Fibroblast of mammary gland (primary cell): ENCODE measurements at places on chromosomes 1 and 21.

GRCh38 chr1:230157420-230158390, 90.7 kb downstream of the GALNT2 start:
- no peak for DNase-seq

DNA sequence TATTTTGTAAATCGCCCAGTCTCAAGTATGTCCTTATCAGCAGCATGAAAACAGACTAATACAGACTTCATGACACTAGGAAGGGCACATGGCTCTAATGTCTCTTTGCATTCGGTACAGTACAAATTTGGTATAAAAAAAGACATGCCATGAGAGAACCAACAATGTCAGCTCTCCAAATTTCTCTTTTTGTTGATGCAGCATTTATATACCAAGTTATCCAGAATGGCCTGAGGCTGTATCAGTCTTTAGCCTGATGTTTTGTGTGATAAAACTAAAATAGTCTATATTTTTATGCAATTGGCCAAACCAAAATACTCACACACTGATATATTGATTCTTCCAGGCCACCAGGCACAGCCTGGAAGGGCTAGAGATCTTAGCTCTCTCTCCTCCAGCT, 124.3 kb upstream of the SAMSN1 start:
- no peak for DNase-seq

DNA sequence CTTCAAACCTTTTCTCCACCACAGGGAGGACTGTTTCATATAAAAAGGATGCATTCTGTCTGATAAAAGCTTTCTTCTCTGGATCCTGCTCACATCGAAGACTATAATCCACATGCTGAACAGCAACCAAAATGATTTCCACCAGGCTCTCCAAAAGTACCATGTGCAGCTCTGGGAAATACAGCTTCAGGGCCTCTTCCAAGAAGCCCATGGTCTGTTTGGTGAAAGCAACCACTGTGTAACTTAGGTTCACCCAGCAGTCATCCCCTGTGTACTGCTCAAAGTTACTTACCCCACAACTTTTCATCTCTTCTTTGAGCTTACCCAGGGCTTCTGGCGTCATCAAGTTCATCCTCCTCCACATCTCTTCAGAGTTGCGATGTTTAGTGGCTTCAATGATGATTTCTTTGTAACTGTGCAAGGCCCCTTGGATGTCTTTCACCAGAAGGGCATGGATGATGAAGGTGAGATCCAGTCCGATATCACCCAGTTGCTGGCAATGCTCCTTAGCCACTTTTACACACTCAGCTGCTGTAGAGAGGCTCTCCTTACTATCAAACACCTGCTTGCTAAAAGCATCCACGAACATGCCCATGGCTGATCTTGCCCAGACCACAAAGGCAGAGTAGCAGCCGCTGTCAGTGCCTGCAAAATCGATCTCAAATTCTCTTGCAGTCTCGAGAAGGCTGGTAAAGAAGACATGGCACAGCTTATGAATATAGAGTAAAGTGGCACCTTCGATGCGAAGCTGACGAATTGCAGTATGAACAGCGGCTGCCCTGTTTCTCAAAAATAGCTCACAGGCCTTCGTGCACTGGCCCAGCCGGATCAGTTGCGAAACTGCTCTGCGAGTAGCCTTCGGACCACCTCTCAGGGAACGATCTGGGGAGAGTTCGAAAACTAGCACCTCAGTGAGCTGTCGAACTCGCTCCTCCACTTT, 1.7 kb downstream of the EXOC8 start:
- no peak for DNase-seq

DNA sequence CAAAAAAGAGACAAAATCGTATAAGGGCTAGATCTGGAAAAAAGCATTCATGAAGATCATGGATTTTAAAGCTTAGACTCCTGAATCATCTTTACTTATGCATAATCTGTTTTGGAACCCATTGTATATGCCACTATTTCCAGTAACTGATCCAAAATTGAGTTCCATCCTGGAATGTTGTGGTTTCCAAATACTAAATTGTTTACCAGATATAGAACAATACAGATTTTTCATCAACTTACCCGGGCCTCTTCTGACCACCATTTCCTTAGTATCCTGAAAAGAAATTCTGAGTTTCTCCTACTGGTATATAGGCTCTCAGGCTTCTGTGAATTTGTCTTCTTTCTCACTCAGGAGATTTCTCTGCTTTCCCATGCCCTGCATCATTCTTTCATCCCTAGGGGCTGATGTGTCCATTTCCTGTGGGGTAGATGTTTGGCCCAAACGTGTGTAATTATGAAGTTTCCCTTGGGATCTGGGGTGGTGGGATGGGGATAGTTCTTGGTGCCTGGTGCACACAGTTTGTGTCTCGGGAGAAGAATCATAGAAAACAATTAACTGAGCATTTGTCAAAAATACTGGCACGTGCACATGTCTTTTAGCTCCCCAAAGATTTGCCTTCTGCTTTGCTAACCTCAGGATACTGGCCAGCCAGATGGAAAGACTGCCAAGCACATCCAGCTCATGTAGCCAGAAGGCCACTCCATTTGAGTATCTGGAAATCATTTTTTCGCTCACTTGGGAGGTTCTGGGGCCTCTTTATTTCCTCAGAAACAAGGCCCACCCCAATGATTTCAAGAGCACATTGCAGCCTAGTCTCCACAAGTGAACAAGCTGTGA, 127.8 kb downstream of the NTMT2 start:
- peak; percentile 81 for DNase-seq

- peak; percentile 75 for DNase-seq
These were observed 319.4 kb downstream of the TGFB2 start for GRCh38 chr1:218664385-218665170.
